ENCODE measurements at places on chromosomes 5 and 9.

DNA sequence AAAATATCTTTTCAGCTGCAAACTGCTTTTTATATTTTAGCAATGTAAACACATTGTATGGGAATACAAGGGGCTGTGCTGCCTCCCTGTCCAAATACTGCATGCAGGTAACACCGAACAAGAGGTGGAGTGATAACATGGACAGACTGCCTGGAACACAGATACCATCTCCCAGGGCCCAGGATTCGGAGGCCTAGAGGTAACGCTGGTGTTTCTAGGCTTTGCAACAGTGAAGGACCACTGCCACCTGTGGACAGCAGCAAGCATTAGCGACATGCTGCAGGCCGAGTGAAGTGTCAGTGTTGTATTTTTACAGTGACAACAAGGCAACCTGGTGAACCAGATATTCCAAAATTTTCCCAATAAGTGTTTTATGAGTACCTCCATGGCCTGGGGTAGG, 379.1 kb downstream of the DMRT2 start:
- DNase-seq: no peak

GRCh38 chr9:994005-994404, 17.6 kb downstream of the DMRT3 start:
- DNase-seq: no peak

DNA sequence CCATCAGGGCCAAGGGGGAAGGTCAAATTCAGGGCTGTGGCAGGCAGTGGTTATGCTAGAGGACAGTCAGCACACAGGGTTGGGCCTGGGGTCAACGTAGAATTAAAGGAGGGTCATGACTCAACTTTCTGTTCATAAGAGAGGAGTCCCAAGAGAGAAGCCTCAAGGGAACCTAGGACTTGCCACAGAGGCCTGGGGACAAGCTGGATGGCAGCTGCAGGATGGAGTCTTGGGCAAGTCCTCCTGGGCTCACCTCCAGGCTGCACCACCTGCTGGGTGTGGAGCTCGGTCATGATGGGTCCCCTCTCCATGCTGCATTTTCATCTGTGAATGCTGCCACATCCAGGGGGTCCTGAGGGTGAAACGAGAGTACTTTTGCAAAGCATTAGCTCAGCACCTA, 9.0 kb upstream of the WNK2 start:
- DNase-seq: no peak

GRCh38 chr5:14872070-14872989, 752 bp upstream of the ANKH start:
- peak; percentile 56 for DNase-seq

GRCh38 chr9:137046088-137046787, at the start of gene NPDC1:
TSS of gene NPDC1 (minus strand) at chr9:137046177. CDS start at chr9:137045989, 188 bp downstream.
- peak; percentile 91 for DNase-seq

DNA sequence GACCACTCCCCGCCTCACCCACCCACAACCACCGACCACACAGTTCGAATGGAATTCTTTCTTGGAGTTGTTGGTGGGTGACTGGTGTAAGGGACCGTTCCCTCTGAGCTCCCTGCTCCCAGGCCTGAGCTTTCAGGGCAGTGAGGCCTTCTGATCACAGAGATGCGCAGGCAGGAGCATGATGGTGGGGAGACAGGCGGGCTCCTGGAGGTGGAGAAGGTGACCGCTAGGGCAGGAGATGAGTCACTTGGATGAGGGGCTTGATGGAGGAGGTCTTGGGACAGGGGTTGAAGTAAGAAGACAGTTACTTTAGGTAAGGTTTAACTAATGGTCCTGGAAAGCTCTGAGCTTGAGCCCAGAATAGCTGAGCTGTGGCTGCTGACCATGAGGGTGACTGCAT, 88.5 kb downstream of the HSPA4 start:
- DNase-seq: no peak

DNA sequence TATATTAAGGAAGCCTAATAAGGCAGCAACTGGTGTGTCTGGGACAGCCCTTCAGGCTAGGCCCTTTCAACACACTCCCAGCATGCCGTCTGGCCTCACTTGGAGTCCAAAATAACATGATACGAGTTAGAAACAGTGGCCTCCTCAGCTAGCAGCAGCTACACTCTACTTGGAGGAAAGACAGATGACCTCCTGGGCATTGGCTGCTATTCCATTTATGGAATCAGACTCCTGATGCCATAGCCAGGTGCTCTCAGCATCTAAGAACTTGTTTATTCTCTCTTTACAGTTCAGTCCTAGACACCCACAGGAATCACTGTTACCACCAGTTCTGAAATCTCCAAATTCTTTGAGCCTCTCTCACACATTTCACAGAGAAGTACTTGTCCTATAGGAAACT, 31.8 kb downstream of the RUSC2 start:
- DNase-seq: peak; percentile 51

DNA sequence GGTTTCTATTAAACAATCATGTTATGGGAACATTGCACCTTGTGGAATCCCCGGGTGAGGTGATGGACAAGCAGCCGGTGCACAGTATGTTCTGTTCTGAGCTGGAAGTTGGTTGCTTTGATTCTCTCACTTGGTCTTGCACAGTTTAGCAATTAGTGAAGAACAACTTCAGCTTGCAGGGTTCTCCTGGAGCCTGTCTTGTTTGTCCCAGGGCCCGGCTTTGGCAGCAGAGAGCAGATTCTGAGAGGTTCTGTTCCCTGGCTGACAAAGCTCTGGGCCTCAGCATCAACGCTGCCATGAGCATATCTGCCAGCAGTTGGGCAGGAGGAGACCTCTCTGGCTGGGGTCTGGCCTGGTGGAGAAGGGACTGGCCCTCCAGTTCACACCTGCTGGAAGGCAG, 16.9 kb downstream of the GADD45G start:
- DNase-seq: no peak

DNA sequence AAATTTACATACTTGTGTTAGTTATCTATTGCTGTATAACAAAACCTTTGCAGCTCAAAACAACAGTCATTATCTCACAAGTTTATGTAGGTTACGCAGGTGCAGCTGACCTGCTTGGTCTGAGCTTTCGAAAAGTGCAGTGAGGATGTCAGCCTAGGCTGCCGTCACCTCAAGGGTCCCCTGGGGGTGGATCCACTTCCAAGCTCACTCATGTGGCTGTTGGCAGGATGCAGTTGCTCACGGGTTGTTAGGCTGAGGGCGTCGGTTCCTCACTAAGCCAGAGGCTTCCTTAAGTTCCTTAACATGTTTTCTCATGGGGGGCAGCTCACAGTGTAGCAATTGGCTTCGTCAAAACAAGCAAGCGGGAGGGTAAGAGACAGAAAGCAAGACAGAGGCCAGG, 139.8 kb downstream of the DOCK8 start:
- DNase-seq: no peak

GRCh38 chr5:89147031-89147430, 264.0 kb upstream of the MEF2C start:
- peak; percentile 6 for DNase-seq

DNA sequence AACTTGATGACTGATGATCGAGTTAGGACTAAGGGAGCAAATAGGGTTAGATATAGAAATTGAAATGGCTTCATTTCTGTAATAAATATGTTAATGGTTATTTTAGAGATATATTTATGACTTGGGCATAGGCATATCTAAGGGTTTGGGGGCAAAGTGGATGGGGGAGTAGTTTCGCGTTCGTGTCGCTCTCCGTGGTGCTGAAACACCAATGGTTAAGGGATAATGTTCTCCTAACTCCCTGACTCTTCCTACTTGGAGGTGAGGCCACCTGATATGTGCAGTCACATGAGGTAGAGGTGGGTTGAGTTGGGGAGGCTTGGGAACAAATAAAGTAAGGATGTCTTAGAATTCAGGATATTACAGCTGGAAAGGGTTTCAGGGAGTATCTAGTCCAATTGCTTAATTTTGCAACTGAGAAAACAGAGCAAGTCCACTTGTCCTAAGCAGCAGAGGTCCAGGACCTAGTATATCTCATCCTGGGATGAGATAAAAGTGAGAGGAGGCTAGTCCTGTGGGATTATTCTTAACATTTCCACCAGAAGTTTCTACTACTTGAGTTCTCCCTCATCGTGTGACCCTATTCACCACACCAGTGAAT, 44.0 kb upstream of the MAP1B start:
- peak; percentile 16 for DNase-seq

GRCh38 chr5:104513640-104514072, 951.1 kb upstream of the NUDT12 start:
- DNase-seq: no peak

DNA sequence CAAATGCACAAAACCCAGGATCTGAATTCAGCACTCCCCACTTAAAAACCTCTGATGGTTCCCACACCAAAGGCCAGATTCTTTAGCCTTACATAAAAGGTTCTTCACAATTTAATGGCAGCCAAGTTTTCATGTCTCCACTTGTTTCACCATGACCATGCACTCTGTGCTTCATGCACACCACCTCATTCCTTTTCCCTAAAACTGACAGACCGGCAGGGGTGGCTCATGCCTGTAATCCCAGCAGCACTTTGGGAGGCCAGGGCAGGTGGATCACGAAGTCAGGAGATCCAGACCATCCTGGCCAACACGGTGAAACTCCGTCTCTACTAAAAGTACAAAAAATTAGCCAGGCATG, 150.4 kb downstream of the SEMA6A start:
- no peak for DNase-seq

GRCh38 chr5:13662626-13663025, 281.9 kb downstream of the DNAH5 start:
- no peak for DNase-seq

DNA sequence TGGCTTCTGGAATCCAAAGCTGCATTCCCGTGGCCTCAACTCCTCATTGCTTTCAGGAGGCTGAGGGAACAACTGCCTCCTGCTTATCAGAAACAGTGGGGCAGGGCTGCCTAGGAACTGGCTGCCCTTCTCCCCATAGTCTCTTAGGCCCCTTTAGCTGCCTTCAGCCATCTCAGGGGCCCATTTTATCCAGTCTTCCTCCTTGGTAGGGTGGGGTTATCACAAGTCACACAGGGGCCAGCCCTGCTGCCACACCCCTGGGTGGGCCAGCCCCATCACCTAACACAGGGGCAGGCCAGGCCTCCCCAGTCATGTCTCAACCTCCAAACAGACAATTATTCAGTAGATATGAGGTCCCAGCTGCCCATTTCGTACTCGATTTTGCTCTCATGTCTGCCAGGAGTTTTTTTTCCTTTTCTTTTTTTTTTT, 3.9 kb downstream of the ALAD start:
- no peak for DNase-seq

All from AG08395 (cell line).